ENCODE measurements at places on chromosomes 13 and 19.

DNA sequence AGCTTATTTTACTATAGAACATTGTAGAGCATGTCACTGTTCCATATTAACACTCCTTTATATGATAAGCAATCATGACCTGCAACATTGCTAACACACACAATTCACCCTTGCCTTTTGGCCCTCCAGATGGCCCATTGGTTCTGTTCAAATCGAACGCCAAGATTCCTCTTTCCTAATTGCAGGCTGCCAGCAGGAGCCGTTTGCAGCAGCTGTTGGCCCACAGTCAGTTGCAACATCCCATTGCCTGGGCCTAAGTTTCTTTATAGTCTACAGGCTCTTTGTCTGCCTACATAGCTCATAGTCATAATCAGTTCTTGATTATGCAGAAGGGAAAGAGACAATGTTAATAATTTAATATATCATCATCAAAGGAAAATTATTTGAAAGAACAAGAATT, 37.6 kb downstream of the KCTD12 start:
- no peak for DNase-seq

GRCh38 chr19:50488389-50489194, 11.9 kb upstream of the GARIN5A start:
- DNase-seq: no peak

DNA sequence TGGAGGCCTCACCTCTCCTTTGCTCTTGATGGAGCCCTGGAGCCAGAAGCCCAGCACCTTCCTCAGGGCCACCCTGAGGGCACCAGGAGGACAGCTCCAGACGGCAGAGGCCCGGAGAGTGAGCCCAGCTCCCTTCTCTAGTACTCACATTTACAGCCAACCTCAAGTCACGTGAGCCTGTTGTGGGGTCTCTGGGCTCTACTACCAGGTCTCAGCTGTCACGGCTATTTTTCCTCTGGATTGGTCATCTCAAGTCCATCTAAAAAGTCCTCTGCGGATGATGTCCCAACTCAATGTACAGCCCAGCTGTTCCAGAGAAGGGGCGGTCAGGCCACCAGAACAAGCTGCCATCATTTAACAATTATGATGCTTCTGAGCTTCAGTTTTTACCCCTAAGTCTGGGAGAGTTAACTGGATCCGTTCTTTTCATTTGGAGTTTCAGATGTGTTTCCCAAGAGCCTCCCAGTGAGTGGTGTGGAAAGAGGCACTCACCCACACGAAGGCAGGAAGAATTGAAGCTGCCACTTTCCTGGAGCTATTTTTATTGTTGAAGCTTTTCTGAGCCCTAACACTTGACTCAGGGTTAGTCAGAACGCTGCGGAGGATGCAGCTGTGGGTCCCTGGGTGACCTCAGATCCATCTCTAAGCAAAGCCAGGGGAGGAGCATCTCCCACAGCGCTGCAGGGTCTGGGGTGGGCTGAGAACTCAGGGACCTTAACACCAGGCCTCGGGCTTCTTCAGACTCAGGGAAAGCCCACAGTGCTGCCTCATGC, 143.5 kb upstream of the UBL3 start:
- no peak for DNase-seq

DNA sequence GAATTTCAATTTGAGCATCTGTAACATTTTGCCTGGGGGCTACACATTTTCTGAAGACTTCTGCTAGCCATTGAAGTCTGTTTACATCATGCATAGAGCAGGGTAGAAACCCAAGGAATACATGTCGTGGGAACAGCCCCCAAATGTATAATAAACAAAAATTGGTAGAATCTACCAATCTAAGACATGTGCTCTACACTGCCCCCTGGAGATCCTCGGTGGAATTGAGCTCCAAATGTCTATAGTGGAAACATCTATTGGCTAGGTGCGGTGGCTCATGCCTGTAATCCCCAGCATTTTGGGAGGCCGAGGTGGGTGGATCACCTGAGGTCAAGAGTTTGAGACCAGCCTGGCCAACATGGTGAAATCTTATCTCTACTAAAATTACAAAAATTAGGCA, 57.3 kb downstream of the MBD3L2B start:
- no peak for DNase-seq

- no peak for DNase-seq
These were observed 21.8 kb downstream of the FGF14 start for GRCh38 chr13:102380012-102380411.

DNA sequence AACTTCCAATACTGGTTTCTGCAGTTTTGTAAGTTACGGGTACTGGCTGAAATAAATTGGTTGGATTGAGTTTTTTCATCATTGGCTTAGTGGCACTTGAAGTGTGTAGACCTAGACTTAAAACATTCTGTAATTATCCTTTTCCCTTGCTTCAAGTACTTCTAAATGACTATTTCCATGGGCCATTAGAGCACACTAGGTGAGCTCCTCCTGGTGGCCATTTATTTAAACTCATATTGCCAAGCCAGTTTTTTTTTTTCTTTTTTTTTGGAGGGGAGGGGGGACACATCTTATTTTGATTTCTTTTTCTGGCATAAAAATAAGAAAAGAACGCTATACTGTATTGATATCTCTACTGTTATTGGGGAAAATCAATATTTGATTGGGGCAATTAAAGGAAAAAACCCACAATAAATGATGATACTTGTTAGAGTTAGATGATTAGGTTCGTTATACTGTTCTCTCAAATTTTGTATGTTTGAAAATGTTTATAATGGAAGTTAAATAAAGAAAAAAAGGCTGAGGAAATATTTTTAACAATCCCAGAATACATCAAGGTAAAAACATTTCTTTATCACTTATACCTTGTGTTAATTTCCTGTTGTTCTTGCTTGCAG, 82.9 kb downstream of the PDS5B start:
- DNase-seq: no peak

- DNase-seq: no peak
These were observed 84.2 kb downstream of the SACS start for GRCh38 chr13:23349161-23349897.

GRCh38 chr13:95030821-95031343, 270.4 kb downstream of the ABCC4 start:
- DNase-seq: no peak

DNA sequence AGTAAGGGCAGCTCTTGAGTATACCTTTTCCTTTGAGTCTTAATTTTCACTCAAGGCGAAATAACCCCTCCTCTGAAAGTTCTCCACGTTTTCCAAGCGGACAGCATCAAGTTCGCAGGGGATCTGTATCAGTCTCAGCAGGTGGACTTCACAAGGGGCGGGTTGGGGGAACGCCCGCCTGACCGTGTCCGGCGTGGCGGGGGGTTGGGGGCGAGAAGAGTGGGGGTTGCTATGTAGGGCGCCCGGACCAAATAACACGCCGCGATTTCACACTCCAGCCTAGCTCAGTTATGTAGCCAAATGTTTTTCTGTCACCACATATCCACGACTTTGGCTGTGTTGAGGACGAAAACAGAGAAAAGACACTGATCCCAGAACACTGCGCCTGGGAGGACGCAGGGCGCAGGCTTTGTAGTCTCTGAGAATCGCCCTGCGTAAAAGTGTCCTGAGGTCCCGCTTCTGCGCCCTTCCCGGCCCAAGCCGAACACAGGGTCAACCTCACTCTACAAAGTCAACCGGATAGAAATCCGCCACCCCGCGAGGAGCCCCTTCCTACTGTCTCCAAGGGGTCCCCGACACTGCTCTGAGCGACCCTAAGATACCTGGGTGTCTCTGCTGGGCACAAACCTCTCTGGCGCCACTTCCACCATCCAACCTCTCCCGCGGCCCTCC, 524 bp downstream of the RUBCNL start:
- no peak for DNase-seq

- DNase-seq: no peak
These were observed 102.1 kb downstream of the INSR start for GRCh38 chr19:7191946-7192691.

DNA sequence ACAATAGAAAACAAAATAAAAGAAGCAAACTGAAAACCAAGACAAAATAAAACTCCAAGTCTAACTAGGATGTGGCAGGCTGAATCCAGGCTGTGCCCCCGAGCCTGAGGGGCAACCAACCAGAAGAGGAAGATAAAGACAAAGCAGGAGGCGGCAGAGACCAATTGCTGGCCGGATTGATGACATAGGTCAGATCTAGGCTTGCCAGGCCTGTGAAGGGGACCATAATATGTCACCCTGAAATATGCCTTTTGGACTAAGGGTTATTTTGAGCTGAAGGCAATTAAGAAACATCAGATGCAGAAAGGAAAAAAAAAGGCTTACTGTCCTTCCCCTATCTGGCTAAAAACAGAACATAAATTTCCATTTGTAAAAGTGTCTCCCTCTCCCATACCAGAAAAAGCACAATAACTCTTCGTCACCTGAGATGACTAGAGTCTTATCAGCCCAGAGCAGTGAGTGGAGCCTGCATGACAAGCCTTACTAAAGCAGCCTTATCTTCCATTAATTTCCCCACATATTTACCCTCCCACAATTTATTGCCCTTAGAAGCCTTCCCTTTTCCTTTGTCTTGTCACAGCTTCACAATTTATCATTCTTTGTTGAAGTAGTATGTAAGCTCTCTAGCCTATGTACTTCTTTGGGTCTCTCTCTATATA, 22.8 kb downstream of the ATP8A2 start:
- no peak for DNase-seq

DNA sequence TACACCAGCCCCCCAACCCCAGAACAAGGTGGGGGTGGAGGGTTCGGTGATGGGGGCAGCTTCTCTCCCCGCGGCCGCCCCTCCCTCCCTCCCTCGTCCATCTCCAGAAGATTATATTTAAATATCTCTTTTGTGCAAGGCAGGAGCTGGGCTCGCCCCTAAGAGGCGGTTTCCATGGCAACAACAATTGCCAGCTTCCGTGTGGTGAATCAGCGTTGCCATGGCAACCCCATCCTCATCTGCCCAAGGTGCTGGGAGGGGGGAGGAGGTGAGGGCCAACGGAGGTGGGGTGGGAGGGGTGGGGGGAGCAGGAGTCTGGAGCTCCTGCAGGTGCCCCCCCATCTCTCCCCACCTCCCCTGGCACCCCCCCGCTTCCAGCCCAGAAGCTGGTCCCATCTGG, 46.4 kb downstream of the CELF5 start:
- DNase-seq: no peak

DNA sequence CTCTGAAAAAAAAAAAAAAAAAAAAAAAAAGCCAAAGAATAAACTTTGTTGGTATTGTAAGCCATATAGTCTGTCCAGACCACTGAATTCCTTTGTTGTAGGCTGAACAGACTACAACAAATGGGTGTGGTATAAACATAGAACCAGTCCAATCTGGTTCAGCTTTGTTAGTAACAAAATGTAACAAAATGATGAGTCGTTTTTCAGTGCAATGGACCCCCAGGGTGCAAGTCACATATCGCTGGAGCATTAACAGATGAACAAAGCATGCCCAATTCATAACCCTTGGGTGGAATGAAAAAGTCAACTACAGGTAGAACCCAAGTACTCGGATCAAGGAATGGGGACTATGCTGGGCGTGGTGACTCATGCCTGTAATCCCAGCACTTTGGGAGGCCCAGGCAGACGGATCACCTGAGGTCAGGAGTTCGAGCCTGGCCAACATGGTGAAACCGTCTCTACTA, 13.6 kb upstream of the FCHO1 start:
- no peak for DNase-seq

- no peak for DNase-seq
These were observed 4.2 kb upstream of the ZSCAN4 start for GRCh38 chr19:57664269-57665127.

GRCh38 chr13:100987948-100988347, 313.4 kb upstream of the TMTC4 start:
- no peak for DNase-seq

DNA sequence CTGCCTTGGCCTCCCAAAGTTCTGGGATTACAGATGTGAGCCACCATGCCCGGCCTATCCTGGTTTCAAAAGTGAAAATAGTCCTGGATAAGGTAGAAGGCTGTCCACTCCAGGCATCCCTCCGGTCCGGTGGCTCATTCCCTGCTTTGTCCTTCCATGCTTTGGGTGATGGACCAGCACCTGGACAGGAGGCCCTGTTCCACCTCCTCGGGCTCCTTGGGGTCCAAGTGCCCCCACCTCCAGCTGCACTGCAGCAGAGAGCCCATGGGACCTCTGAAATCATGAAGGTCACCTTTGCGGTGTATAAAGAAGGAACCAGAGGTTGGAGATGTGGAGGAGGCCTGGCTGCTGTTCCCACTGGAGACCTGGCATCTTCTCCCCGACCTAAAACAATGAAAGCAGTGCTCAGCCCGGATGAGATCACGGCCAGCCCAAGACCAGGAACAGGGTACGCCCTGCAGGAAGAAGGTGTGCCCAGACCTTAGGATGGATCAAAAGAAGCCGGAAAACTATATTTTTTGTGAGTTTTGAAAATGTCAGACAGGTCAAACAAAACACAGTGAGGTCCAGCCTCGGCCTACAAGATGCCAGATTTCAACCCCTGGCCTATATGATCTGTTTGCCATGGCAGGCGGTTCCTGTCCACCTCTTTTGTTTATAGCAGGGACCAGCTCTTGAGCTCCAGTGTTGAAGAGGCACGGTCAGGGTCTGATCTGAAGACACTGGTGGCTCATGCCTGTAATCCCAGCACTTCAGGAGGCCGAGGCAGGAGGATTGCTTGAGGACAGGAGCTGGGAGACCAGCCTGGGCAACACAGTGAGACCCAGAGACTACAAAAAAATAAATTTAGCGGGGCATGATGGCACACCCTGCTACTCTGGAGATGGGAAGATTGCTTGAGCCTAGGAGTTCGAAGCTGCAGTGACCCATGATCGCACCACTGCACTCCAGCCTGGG, 5.8 kb downstream of the LSR start:
- no peak for DNase-seq

DNA sequence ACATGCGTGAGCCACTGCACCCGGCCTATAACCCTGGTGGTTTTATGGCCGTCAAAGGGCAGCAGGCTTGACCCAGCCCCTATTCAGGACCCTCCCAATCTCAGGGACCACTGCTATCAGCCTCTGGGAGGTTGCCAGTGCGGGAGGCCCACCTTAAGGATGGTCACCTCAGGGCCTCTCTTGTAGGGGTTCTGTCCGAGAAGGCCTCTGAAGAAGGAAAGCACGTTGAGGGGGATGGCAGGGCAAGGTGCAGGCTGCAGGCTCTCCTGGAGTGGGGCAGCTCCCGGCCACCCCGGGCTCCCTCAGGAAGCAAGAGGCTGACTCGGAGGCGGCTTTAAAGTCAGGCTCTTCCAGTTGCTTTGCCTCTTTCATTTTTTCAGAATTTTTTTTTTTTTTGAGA, 6.0 kb upstream of the GRTP1 start:
- DNase-seq: no peak

GRCh38 chr19:38561658-38562057, 56.1 kb downstream of the MAP4K1 start:
- DNase-seq: no peak

- DNase-seq: no peak
These were observed 14.0 kb downstream of the IRGC start for GRCh38 chr19:43729919-43730318.

DNA sequence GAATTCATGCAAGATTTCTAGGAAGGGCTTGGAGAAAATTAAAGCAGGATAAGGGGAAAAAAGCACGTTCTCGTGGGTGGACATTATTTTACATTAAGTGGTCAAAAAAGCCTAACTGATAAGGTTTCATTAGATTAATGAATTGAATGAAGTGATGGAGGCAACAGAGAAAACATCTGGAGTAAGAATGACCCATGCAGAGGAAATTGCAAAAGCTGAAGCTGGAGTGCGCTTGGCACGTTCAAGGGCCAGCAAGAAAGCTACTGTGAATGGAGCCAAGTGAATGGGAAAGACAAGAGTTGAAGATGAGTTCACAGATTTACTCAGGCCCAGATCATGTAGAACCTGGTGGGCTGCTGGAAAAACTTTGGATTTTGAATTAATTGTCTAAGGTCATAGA, 777.9 kb downstream of the DACH1 start:
- no peak for DNase-seq
